Right ventricle myocardium inferior (tissue), 1 donor: ENCODE measurements at places on chromosomes 7 and 10. TPM values are rescaled to one million over a fixed set of nuclear protein-coding genes. Genes with fewer than 3 reads are reported as not detected.

The GHRHR gene
- not detected for total RNA-seq

DNA sequence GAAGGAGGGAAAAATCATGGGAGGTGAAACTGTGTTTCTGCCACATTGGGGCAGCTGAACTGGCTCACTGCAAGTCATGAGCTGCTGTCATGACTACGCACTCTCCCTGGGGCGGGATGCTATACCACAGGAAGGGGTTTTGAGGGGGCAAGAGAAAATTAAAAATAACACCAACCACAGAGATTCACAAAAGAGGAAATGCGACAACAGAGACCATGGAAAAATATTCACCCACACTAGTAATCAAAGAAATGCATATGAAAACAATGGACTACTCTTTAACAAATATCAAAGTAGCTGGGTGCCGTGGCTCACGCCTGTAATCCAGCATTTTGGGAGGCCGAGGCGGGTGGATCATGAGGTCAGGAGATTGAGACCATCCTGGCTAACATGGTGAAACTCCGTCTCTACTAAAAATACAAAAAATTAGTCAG lies 65.2 kb upstream of the TM9SF3 start:
- DNase-seq: no peak

- DNase-seq: no peak
Observed at GRCh38 chr7:87935384-87935706, 1.3 kb downstream of the ADAM22 start.

The POLR2J2 gene
- 4.6 TPM for total RNA-seq

DNA sequence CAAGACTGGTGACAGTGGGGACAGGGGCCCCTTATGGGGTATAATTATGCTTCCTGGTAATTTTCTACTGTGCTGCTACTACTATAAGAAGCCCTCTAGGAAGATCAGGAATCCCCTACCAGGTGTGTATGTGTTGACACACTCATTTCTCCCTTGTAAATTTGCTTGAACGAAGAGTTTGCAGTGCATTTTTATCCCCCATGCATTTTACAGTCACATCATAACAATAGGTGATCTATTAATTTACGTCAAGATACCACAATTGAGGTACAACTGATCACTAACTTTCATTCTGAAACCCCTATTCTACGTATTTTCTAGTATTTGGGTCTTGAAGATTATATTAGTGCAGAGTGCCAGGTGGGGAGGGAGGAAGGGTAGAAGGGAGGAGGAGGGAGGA lies 252.2 kb downstream of the NSUN6 start:
- no peak for DNase-seq

DNA sequence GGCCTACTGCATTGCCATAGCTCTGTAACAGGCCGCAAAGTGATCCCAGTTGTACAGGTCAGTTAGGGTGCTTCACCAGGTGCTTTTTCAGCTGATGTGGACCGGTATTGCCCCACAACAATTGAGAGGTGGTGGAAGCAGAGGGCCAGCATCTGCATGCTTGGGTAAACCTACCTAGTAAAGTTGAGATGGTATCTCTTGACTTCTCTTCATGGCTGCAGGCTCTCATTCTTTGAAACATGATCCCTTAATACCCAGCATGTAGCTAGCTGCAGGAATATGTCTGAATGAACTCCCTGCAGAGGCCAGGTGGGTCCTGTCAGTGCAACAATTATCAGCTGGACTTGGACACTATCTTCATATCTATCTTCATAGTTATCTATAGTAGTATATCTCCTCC lies 60.7 kb upstream of the CCDC6 start:
- no peak for DNase-seq

GRCh38 chr10:11286261-11286852 lies 268.7 kb downstream of the CELF2 start:
- DNase-seq: no peak

GRCh38 chr10:86391986-86392722 lies 25.6 kb upstream of the GRID1 start:
- no peak for DNase-seq

- no peak for DNase-seq
Observed at GRCh38 chr10:122646511-122647382, 52.9 kb downstream of the C10orf120 start.

The MOGAT3 gene
- total RNA-seq: not detected

The ZPBP gene
- not detected for total RNA-seq

The CSTF2T gene
- 21.3 TPM for total RNA-seq

DNA sequence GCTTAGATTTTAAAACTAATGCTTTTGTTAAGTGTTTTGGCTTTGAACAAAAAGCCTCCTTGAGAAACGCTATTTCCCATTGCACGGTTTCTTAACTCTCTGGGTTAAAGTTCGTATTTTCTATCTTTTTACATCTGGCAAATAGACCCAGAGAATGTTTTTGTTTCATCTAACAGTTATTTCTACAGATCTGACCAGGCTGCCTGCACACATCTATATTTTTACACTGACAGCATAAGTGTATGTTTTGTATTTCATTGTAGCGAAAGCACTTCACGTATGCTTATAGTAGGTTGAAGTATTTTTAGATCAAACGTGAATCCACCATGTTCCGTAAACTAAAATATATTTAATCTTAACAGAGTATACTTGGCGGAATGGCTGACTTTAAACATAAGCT lies 477.3 kb downstream of the SDK1 start:
- no peak for DNase-seq

- DNase-seq: no peak
Observed at GRCh38 chr10:62057850-62058249, 156.4 kb downstream of the ARID5B start.

GRCh38 chr10:30029164-30029871 lies 30.1 kb downstream of the JCAD start:
- no peak for DNase-seq

DNA sequence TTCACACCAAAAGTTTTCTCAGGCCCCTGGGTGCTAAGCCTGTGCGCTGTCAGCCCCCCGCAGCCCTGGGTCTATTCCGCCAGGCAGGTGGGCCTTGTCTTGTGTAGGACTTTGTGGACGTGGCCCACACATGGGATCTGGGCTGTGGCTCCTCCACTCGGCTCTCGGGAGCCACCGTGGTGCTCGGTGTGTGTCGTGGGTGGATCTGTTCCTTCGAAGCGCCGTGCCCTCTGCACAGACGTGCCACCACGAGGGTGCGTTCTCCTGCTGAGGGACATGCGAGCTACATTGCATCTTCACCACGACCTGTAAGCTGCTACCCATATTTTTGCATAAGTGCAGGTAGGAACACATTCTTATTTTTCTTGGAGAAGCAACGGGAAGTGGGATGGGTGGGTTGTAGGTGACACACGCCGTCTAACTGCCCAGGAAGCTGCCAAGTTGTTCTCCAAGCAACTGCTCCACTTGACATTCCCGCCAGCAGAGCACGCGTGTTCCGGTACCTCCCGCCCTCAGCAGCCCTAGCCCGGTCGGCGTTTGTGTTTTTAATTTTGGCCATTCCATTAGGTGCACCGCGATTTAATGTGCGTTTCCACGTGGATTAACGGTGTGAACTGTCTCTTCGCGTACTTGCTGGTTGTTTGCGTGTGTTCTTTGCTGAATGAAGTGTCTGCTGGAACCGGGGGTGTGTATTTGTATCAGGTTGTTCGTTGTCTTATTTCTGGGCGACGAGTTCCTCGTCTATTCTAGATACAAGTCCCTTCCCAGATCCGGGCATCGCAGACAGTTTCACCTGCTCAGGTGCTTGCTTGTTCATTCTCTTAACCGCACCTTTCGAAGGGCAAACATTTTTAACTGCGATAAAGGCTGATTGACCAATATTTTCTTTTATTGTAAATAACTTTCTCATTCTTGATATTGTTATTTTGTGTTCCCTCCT lies 47.4 kb upstream of the CFAP46 start:
- DNase-seq: peak; percentile 52

GRCh38 chr10:24790073-24790472 lies 66.4 kb upstream of the ARHGAP21 start:
- DNase-seq: no peak

The LLCFC1 gene
- not detected for total RNA-seq

- DNase-seq: no peak
Observed at GRCh38 chr10:86178401-86179152, 188.0 kb downstream of the GRID1 start.

DNA sequence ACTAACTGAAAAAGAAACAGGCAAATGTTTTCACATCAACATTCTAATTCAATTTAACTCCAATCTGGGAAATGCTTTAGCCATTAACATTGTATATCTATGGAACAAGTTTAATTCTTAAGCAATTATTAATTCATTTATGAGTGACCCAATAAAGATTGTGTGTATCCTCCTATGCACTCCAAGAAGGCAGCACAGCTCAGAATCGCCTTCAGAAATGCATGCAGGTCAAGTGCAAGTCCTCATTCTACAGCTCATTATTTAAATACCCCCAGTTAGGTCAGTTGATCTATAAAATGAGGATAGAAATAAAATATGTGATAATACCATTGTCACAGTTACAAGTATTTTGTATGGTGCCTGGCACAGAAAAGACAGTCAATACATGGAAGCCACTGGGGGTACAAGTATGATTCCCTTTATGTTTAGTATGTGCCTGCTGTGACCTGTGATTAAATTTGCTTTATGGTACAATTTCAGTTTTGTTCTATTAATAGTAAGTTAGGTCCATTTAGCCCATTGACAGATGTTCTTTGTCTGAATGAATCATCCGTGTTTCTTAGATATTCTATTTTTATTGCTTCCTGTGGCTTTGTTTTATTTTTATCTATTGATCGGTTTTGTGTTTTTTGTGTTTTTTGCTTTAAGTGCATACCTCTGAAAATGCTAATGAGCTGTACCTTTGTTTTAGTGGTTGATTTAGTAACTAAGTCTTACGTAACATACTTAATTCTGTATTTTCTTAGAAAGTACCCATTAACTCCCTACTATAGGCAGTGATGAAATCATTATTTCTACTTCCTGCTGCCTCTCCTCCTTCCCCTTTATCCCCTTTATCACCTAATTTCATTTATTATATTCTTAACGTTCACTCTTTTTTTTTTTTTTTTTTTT lies 42.8 kb downstream of the CPXM2 start:
- DNase-seq: no peak
